OCI-LY7 (cell line): ENCODE measurements at places on chromosomes 5 and 9.

DNA sequence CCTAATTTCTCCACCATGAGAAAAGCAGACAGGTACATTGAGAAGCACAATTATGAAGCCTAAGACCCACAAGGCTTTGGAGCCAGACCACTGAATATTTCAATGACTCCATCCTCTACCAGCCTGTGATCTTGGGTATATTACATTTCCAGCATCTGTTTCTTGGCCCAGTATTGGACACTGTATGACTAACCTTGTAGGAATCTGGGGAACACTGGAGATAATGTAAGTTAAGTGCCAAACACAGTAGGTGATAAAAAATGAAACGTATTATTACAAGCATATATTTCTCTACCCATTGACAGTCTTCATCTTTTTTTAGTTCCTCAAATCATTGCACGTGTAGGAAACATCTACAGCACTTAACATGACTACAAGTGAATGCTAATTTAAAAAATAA lies 28.6 kb upstream of the FEM1C start:
- DNase-seq, result no peak

DNA sequence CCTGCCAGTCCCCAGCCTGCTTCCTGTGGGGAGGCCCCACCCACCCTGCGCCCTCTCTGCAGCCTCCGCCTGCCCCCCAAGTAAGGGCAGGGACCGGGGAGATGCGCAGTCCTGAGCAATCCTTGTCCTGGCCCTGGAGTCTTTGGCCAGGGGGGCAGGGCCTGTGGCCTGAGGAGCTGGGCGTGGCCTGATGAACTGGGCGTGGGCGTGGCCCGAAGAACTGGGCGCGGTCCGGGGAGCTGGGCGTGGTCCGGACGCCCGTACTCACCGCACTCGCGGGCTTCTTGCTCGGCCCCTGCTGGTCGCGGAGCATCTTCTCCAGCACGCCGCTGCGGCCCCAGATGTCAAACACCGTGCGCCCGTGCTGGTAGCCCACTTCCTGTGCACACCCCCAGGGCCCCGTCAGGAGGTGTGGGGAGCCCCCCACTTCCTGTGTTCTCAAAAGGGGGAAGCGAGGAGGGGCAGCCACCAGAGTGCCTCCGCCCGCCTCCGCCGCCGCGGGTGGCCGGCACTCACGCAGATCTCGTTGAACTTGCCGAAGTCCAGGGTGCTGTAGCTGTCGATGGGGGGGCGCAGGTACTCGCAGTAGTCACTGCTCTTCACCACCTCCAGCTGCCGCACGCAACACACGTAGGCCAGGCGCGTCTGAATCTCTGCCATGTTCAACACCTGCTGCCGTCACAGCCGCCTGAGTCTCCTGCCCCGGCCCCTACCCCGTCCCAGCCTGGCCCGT lies 2.7 kb upstream of the NSMF start:
- peak; percentile 94 for DNase-seq

GRCh38 chr9:85897848-85898247 lies 43.1 kb upstream of the NAA35 start:
- no peak for DNase-seq

DNA sequence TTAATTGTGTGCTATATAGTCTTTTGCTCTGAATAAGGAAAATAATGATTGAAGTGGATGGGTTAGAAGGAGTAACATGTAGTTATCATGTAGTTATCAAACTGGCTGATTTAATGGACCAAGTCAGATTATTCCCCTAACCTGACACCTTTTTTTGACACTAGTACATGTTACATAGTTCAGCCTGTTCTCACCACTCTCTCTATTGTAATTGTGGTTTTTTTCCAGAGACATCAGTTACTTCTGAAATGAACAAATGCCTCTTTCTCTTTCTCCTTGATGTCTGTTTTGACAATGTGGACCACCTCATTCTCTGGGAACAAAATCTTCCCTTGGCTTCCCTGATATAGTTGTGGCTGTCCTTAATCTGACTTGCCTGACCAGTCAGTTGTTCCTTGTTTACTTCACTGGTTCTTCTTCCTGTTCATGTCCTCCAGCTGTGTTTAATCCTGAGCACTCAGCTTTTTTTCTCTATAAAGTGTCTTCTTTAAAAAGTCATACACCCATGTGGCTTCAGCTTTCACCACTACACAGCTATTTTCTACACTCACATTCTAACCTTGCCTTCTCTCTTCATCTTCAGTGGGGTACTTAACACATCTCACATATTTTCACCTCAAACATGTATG lies 243.4 kb downstream of the ARRDC3 start:
- no peak for DNase-seq

DNA sequence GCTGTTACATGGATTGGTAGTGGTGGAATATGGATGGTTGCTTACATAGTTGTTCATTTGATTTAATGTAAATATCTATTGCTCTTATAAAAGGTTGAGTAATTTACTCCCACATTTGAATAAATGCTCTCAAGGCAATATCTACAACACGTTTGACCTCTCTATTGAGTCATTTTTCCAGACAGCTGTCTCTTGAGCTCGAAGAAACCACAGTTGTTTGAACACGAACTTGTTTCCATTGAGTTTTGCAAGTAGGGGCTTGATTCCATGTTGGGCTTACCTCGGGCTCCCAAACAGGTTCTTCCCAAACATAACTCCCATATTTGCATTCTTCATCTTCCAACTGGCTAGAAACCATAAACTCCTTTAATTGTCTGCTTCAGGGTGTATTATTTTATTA lies 115.0 kb upstream of the HMHB1 start:
- no peak for DNase-seq

DNA sequence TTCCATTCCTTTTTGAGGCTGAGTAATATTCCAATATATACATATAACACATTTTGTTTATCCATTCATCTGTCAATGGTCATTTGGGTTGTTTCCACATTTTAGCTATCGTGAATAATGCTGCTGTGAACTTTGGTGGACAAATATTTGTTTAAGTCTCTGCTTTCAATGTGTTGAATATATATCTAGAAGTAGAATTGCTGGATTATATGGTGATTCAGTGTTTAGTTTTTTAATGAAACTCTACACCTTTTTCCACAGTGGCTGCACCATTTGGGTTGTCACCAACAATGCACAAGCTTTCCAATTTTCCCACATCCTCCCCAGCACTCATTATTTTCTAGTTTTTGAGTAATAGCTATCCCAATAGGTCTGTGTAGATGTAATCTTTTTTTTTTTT lies 69.5 kb downstream of the ACTBL2 start:
- no peak for DNase-seq

- DNase-seq, result no peak
These were observed 187.7 kb downstream of the DENND1A start for GRCh38 chr9:123742009-123742767.

GRCh38 chr5:100840370-100840769 lies 62.7 kb downstream of the ST8SIA4 start:
- DNase-seq, result peak; percentile 40

GRCh38 chr9:33436445-33436844 lies 10.9 kb downstream of the AQP3 start:
- no peak for DNase-seq

DNA sequence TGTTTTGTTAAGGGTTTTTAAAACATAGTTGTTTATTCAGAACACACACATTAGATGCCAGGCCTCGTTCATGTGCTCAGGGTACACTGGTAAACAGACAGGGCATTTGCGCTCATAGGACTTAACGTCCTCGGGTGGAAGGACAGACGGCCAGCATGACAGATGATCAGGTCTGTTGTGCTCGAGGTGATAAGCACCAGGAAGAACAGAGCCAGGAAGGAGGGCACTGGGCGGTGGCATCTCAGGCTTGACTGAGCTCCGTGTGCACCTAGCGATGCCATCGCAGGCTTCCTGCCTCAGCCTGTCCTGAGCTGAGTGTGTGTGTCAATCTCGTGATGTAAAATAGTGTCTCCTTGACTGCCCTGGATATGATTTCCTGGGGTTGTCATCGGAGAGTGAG lies 96.5 kb downstream of the EHMT1 start:
- no peak for DNase-seq

DNA sequence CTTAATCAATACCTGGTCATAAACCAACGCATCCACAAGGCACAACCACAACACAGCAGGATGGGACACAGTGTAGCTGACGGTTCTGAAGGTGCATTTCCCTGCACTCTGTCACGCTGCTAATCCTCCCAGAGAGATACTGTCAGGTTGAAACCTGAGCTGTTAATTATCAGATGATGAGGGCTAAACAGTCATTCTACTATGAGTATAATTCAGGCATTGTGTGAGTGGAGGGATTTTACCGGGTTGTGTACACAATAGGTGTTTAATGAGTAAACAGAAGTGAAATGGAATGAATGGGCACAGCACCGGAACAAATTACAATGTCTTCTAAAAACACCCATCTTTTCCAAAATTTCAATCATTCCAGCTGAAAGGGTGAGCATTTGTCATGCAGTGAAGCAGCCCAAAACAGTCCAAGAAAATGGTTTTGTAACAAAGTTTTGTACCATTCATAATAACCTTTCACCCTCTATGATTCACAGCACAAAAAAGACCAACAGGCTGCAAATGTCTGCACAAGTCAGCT lies 71.5 kb downstream of the ABCA1 start:
- DNase-seq, result no peak

GRCh38 chr9:132768932-132769905 lies 99.0 kb downstream of the GTF3C4 start:
- peak; percentile 73 for DNase-seq

DNA sequence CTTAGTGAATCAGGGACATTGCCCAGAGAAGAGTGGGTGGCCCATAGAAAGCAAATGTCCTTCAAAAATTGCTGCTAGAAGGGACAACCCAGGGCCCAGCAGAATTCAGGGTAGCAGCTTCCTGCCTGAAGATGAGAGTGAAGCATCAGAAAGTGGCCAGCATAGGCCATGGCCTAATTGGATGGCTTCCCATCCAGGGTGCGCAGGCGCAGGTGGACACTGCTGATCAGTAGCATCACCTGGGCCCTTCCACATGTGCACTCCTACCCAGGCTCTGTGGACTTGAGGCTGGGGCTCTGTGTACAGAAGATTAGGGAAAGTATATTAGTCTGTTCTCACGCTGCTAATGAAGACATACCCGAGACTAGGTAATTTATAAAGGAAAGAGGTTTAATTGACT lies 58.6 kb upstream of the GARNL3 start:
- no peak for DNase-seq

- peak; percentile 24 for DNase-seq
These were observed 156.8 kb downstream of the PAX5 start for GRCh38 chr9:36877239-36877638.

DNA sequence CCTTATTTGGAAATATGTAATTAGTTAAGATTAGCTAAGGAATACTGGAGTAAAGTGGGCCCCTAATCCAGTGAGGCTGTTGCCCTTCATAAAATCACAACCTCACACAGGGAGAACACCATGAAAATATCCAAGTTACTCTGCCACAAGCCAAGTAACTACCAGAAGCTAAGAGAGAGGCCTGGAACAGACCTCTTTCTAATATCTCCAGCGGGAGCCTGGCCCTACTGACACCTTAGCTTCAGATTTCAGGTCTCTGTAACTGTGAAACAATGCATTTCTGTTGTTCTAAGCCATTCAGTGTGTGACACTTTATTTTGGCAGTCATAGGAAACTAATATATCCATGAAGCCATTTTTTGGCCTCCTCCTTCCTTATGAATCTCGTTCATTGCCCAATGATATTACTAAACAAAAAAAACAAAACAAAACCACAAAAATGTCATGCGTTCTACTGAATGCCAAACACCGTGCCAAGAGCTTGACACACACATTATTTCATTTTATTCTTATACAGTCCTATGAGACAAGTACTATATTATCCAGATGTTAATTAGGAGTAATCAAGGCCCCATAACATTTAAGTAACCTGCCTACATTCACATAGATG lies 699.0 kb downstream of the MAT2B start:
- no peak for DNase-seq

DNA sequence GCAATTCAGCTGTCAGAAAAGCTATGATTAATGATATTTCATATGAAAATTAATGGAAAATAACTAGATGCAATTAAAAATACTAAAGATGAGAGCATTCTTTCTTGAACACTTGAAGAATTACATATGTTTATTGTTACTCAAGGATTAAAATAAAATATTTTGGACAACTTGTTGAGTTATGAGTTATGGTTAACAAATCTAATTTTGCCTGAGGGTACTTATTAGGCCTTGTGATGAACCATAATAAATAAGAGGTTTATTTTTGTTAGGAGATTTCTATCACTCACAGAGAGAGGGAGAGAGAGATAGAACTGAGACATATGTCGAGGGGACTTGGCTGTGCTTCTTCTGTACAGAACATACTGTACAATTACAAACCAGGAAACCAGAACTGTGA lies 183.7 kb downstream of the ISL1 start:
- no peak for DNase-seq

GRCh38 chr9:35711501-35712428 lies 20.2 kb downstream of the TLN1 start:
- DNase-seq, result no peak

GRCh38 chr9:37956904-37957663 lies 53.2 kb upstream of the SLC25A51 start:
- DNase-seq, result no peak

DNA sequence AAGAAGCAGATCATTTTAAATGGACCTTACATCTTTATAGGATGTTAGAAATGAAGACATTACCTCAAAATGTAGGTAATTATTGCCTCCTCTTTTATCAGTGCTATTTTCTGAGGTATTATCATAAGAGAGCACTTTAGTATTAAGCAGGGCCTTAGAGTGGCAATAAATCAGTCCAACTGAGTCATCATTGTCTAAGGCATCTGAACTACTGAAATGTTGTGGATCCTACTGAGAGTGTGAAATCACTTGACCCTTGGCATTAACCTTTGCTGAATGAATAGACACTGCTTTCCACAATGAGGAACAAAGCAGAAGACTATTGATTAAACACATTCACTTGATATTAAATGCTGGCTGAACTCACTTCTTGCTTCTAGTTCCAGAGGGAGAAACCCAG lies 224.6 kb upstream of the ARRDC3 start:
- no peak for DNase-seq

GRCh38 chr5:128424646-128425045 lies 113.4 kb downstream of the FBN2 start:
- DNase-seq, result no peak

- DNase-seq, result no peak
These were observed 220.6 kb downstream of the CTNND2 start for GRCh38 chr5:11683666-11684065.

DNA sequence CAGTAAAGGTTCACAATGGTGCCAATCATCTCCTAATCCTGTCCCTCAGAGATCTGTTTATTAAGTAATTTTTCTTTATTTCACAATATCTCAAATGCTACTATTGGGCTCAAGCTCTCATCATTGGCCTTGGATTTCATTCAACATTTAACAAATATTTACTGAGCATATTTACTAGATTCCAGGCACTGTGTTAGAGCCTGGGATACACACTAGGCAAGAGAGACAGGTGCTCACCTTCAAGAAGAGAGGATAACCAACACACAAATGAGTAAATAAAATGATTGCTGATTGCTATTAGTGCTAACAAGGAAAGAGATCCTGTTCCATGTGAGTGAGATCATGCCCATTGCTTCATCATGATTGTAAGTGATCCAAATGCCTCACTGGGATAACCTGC lies 27.4 kb downstream of the PPP2R2B start:
- DNase-seq, result no peak

GRCh38 chr9:74760031-74760700 lies 127.6 kb downstream of the TRPM6 start:
- no peak for DNase-seq
